Esophagus mucosa (tissue), 1 donor: ENCODE measurements at places on chromosomes 1 and 21.

GRCh38 chr1:5913876-5914275, 78.3 kb downstream of the NPHP4 start:
- ATAC-seq, result no peak

GRCh38 chr21:39576518-39577128, 36.1 kb upstream of the B3GALT5 start:
- ATAC-seq, result no peak

DNA sequence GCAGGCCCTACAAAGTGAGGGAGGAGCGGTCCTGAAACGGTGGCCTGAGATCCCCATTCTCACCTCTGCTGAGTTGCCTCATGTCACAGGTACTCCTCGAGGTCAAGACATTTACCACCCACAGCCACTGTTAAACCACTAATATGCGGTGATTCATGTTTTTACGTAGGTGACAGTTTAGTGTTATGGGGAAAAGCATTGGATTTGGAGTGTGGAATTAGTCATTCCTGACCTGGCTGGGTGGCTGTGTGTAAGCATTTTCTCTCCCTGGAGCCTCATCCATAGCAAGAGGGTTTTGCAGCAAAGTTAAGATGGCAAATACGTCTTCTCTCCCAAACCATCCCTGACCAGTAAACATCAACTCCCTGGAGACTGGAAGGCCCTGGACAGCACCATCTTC, 57.8 kb upstream of the KCNJ6 start:
- ATAC-seq, result no peak

DNA sequence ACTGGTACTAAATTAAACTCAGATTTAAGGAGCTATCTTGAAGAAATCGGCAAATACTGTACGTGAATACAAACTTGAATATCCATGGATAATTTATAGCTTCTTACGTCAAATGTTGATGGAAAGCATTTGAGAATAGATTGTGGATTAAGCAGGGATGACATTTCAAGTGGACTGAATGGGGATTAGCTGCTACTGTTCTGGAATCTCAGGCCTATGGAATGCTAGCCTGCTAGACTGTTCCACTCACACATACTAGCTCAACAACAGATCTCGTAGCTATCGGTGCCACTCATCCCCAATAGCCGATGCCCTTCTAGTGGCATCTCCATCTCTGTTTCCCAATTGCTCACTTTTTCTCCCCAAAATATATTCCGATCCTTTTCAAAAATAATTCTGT, 62.0 kb upstream of the USP25 start:
- ATAC-seq, result no peak

DNA sequence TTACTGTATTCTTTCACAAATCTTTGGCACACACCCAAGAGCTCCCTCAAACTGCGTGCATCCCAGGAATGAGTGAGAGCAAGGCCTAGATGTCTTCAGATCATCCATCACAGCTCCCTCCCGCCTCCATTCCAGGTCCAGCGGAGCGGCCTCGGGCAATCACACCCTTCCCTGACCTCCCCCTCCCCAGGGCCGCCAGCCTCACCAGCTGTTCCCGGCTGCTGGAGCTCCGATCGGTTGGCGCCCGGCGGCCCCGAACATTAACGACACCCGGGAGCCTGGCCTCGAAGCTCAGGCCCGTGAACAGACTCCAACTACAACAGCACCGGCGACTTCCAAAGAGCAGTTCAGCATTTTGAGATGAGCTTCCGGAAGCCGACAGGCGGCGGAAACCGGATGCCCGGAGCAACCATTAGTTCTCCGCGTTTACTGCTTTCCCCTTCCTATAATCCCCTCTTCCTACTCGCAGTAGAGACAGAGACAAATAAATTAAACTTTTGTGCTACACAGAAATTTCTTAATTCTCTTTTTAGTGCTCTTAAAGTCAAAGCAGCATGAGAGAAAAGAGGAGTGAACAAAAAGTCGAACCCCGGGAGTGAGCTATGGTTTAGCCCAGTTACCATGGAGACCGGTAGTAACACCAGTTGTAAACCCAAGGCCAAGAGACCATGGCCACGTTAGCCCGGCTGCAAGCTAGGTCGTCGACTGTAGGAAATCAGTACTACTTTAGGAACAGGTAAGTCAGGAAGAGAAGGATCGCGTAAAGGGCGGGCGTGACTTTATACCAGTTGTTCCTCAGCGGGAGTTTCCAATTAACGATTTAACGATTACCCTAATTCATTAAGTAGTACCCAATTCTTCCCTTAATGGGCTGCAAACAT, at the start of the genes GPATCH2 and SPATA17:
GPATCH2 (minus strand) TSS at position 380 of the 881 bp plus-strand sequence; CDS start at position 261, 119 bp downstream.
SPATA17 (plus strand) TSS at position 634 of the 881 bp plus-strand sequence; CDS start at position 669, 35 bp downstream.
- ATAC-seq, result peak; percentile 93

GRCh38 chr21:42229676-42230075, 10.7 kb downstream of the ABCG1 start:
- ATAC-seq, result no peak

GRCh38 chr1:56071351-56071750, 508.0 kb downstream of the PLPP3 start:
- no peak for ATAC-seq

DNA sequence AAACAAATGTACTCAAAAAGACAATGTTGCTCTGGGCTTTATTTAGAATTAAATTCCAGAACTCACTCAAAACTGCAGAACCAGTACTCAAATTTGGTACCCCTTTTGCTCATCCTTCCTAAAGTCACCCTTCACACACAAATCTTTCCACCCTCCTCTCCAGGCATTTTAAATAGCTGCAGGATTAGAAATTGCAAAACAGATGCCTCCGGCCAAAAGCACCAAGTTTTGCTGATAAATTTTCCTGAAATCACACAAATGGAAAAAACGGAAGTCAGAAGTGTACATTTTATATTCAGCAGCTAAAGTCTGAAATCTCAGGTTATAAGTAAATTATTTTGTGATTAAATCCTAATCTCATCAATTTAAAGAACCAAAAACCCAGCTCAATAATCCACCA, 147.0 kb downstream of the NRIP1 start:
- no peak for ATAC-seq
